Fibroblast of skin of left biceps (primary cell): ENCODE measurements at places on chromosomes 5 and 9.

- DNase-seq: peak; percentile 80
These were observed 49.7 kb downstream of the MYO10 start for GRCh38 chr5:16886366-16886736.

- DNase-seq: peak; percentile 33
These were observed 97.8 kb downstream of the C5orf15 start for GRCh38 chr5:133870661-133871060.

- no peak for DNase-seq
These were observed 66.7 kb upstream of the PHF24 start for GRCh38 chr9:34891386-34891785.

DNA sequence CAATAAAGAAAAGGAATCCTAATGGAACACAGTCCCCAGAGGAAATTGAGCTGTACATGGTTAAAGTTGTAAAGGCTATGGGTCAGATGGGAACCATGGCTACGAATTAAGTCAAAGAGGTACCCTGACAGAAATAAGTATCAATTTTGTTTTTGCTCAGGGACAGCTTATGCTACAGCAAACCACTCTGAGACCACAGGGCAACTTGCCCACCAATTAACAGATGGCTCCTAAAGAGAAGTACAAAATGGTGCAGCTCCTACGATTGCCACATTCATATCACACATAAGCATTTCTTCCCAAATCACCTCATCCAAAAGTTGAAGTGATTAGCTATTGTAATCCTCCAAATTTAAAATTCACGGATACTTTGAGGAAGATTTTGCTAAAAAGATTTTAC lies 83.0 kb downstream of the ELAVL2 start:
- DNase-seq: no peak

GRCh38 chr9:100294341-100294740 lies 58.4 kb downstream of the TEX10 start:
- DNase-seq: no peak

- DNase-seq: no peak
These were observed 511 bp downstream of the ARL15 start for GRCh38 chr5:54309691-54310432.

DNA sequence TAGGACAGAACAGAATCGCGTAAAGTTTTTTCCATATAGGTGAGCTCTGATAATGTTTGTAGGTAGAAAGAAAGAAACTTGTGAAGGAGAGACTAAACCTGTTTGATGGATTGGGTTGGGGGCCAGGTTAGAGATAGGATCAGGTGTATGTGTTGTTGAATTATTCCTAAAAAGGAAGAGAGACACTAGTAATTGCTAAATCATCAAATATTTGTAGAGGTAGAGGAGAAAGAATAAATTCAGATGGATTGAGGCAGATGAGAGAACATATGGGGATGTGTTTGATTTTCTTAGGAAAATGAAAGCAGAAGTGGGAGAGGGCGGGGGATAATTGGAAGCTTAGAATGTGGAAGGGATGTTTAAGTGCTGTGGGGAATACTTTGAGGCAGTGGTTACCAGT lies 7.7 kb downstream of the ZCCHC7 start:
- no peak for DNase-seq

DNA sequence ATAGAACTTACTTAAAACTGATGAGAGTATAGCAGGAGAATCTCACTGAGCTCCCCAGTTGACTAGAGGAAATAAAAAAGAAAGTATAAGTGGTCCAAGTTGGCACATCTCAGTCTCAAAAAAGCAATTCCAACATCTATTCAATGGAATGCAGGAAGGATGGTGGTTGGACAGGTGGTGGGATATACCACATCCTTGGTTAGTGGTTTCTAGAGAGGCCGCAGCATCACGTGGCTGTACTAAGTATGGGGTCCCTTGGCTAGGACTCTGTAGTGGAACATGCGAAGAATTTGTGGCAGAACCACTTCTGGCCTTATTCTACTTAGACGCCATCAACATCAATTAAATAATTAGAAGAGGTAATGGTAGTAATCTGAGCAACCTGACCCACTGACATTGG lies 232.4 kb downstream of the SAXO1 start:
- DNase-seq: no peak

DNA sequence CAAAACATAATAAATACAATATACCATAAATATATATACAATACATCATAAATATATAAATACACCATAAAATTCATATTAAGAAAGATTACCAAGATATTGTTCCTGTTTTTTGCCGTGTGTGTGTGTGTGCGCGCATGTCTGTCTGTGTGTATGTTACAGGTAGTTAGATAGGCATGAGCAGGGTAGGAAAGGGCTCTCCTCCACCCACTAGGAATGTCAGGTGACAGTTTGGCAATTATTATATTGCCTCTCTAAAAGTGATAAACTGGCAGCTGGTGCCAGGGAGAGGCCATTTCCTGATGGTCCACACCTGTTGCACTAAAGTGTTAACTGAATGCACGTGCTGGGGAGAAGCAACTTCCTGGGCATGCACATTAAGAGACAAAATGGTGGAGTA lies 232.8 kb downstream of the ADAMTS6 start:
- DNase-seq: no peak

DNA sequence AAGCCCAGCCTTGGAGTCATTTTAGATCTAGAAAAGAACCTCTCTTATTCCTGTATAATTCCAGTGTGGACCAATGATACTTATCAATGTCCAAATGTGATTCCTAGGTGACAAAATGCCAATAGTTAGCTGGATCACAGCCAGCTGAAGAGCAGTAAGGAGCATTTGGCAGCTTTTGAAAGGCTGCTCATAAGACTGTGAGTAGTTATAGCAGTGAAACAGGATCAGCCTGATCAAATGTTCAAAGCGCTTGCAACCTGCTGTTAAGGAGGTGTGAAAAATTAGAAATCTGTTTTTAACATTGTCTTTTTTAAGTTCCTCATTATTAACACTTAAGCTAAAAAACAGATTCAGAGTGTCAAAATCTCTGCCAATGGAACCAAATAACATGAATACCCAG lies 85.1 kb downstream of the SSBP2 start:
- no peak for DNase-seq

GRCh38 chr5:22351178-22351577 lies 502.0 kb downstream of the CDH12 start:
- no peak for DNase-seq

DNA sequence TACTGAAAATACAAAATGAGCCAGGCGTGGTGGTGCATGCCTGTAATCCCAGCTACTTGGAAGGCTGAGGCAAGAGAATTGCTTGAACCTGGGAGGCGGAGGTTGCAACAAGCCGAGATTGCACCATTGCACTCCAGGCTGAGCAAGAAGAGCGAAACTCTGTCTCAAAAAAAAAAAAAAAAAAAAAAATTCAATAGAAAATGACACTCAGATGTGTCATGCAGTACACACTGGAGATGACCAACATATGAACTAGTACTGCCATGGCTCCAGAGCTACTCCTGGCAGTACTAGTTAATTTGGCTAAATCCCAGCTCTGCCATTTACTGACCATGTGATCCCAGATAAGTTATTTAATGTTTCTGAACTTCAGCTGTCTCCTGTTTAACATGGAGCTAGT lies 7.3 kb downstream of the ATOX1 start:
- no peak for DNase-seq

GRCh38 chr5:147393874-147394672 lies 115.8 kb downstream of the DPYSL3 start:
- DNase-seq: no peak

DNA sequence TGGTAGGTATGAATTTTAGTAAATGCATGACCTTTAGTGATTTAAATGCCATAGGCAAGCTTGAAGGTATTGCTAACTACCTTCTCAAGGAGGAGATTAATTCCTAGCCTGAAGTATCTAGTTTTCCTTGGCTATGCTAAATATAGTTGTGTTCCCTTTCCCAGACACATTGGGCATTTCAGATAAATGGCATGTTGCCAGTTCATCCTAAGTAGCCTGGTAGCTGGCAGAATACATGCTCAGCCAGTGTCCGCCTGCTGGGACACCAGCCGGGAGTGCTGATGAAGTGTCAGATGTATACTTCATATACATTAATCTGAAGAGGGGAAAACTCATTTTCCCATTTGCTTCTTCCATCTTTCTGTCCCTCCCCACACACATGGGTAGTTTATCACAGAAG lies 196.9 kb downstream of the MAST4 start:
- no peak for DNase-seq

DNA sequence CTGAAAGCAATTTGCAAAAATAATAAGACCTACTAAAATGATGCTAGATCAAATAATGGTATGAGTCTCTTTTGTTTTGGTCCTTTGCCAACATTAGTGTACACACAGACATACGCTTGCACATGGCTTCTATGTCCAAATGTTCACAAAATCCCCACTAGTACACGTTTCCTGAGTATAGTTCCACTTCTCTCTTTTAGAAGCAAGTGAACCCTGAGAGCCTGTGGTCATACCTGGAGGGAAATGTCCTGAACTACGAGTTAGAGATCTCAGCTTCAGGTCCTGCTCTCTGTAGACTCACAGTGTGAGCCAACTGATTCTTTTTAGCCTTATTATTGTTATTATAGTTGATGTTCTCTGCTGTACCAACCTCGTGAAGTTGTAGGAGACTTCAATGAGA lies 47.3 kb upstream of the ACTBL2 start:
- no peak for DNase-seq

GRCh38 chr9:136525841-136526499 lies 19.9 kb downstream of the NOTCH1 start:
- DNase-seq: no peak

- DNase-seq: no peak
These were observed 26.0 kb downstream of the PSIP1 start for GRCh38 chr9:15484802-15485201.

DNA sequence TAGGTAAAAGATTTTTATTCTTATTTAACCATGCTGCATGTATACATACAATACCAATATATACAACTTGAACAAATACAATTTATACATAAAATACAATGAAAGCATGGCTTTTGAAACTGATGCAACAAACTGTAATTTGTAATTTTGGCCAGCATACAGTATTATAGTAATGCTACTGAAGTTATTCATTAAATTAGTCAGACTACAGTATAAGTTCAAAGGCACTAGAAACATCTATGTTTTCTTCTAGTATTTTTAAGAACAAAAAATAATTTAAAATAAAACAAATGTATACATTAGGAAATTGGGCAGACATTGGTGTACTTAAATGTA lies 18.8 kb downstream of the IL4 start:
- DNase-seq: no peak

- DNase-seq: no peak
These were observed 63.5 kb downstream of the GADD45G start for GRCh38 chr9:89668216-89668865.

- DNase-seq: no peak
These were observed 150.5 kb downstream of the CD180 start for GRCh38 chr5:67045816-67046740.

DNA sequence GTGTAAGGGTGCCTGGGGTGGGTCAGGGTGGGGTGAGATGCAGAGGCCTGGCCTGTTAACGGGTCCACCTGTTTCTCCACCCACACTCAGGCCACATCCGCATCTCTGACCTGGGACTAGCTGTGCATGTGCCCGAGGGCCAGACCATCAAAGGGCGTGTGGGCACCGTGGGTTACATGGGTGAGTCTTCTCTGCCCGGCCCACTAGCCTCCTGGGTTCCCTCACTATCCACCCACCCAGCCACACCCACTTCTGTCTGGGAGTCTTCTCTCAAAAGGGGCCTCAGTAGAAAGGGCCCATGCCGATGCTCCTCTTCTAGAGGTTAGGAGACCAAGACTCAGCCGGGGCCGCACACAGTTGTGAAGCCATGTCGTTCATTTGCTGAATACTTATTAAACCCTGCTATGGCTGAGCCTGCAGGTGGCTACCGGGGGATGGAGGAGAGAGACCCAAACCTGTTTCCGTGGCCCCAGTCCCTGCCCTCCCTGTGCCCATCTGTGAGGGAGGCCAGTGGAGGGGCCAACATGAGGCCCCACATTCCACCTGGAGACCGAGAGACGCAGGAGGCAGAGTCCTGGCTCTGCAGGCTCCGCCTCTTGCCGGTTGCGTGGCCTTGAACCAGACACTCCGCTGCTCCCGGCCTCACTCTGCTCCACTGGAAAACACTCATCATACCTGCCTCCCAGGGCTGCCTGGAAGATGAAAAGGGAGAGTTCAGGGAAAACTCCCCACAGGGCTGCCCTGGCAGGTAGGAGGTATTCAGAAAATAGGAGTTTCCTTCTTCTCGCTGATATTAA lies 8.7 kb downstream of the GRK6 start:
- DNase-seq: no peak

GRCh38 chr9:136757751-136758140 lies 297 bp downstream of the LCN8 start:
- no peak for DNase-seq
